Hypothalamus (tissue), 51 donors: ENCODE measurements at places on chromosomes 3 and 15.

- no peak for DNase-seq
Observed at GRCh38 chr3:52029535-52029934, 26.8 kb downstream of the DUSP7 start.

DNA sequence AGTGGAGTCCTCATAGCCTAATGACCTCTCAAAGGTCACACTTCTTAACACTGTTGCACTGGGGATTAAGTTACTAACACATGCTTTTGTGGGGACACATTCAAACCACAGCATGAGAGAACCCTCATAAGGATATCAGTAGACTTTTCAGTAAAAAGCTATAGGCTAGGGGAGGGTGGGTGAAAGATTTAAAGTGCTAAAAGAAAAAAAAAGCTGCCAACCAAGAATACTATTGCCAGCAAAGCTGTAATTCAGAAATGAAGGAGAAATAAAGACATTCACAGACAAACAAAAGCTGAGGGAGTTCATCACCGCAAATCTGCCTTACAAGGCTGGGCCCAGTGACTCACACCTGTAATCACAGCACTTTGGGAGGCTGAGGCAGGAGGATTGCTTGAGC is 50.4 kb upstream of the PRSS50 start:
- DNase-seq, result no peak

GRCh38 chr3:147680837-147681483 is 271.8 kb downstream of the ZIC1 start:
- DNase-seq, result no peak

- DNase-seq, result no peak
Observed at GRCh38 chr15:64044300-64045100, 1.8 kb downstream of the DAPK2 start.

GRCh38 chr3:106485217-106485616 is 616.4 kb upstream of the CBLB start:
- no peak for DNase-seq

DNA sequence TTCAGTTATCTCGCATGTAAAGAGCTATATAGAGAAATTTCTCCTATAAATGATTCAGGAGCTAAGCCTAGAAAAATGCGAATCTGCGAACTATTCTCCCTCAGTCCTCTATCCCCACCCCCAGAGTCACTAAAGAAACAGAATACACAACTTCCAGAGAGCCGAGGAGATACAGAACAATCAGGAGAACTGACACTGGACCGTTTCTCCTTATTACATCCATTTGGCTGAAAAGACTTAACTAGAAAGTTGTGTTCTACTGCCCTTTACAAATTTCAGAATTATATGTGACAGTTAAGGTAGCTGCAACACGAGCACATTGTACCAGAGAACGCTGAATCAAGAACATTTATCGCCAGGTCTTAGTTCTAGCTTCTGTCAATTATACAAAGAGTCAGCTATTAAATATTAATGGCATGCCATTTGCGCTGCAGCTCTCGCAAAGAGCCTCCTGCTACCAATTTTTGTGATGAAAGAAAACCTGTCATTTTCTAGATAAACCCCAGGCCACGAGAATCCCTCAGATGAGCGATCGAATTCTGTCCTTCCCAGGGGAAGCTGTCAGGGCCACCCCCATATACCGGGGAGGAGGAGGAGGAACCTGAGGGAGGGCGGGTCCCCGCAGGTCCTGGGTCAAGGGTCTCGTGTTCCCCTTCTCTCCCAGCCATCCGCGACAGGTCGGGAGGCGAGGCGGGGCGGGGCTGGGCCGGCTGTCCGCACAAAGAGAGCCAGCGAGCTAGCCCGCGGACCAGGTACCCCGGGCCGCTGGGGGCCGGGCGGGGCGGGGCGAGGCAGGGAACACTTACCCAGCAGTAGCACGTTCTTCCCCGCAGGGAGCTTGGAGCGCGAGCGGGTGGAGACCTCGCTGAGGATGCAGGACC is 878 bp downstream of the DYNC1LI1 start:
- DNase-seq, result peak; percentile 40

DNA sequence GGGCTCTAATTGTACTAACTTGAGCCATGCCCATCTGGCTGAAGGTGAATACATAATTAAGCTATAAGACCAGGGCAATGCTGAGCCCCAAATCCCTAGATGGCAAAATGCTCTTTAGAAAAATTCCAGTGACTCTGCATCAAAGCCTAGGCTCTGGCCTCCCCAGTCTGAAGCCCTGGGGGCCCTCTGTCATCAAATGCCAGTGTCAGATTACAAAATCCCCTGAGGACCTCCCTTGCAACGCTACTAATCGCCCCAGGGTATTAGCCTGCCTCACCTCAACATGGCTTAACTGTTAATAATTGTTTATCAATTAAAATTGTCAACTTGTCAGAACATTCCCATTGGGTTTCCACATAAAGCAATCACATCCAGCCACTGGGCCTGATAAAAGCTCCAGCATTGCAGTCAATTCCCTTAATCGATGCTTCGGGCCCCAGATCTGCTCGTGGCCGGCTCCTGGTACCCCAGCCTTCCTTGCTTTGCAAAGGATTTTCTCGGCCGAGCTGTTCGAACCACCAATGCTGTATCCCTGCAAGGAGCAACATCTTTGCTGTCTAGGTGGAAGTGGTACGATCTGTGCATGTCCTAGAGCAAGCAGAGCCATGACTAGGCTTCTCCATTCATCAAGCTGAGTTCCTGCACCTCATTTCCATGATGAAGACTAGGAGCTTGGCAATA is 151.7 kb downstream of the MEGF11 start:
- DNase-seq, result no peak

DNA sequence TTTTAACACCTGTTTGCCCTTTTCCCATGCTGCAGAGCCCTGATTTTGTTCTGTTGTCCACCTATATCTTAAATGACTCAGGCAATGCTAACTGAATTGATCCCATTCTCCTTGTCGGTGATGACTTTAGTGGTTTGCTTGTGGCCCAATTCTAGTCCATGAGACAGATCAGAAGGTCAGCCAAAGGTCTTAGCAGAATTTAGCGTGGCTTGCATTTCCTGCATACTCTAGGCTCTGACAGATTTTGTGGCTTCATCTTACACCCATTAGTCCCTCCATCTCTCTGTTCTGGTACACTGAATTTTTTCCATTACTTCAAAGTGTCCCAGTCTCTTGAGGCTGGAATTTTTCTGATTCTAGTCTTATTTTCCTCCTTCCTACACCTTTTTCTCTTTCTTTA is 161.9 kb downstream of the STAC start:
- DNase-seq, result no peak

DNA sequence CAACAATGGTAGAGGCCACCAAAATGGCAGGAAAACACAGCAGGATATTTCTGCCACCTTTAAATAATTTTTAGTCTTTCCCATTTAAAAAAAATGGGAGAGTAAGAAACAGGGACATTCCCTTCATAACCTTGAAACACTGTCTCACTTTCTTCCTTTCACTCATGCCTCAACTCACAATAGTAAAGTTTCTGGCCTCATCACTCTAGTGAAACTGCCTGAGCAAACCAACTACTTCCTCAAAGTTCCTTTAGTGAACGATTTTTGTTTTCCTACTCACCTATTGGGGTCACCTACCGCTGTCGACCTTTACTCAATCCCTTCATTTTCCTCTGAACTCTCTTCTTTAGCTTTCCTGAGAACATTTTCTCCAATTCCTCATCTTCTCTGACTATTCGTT is 33.0 kb downstream of the SHC4 start:
- no peak for DNase-seq

GRCh38 chr3:11136830-11137626 is 17.3 kb upstream of the HRH1 start:
- DNase-seq, result peak; percentile 69

- DNase-seq, result no peak
Observed at GRCh38 chr3:2423143-2423542, 324.5 kb downstream of the CNTN4 start.

DNA sequence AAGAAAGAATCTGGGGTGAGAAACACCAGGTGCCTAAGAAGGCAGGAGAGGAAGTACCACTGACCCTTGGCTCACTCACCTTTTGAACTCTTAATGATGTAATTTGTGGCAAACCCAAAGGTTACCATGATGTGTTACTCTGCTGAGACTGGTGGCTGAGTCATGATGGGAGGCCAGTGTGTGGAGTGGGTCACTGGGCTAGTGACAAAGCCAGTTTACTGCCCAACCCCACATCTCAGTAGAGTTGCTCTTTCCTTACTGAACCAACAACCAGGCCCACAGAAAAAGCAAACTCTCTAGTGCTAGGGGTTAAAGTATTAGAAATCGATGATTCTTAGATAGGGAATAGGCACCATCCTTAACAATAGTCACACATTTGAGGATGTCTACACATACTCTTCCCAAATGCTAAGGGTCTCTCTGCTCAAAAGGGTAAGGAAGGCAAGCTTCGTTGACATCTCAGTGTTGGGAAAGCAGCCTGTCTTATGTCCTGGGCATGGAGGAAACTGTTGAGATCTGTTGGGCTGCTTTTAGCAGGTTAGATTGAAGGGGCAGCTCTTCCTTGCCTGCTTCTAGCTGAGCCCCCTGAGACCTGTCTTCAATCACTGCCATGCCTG is 3.1 kb downstream of the RBP2 start:
- DNase-seq, result no peak

DNA sequence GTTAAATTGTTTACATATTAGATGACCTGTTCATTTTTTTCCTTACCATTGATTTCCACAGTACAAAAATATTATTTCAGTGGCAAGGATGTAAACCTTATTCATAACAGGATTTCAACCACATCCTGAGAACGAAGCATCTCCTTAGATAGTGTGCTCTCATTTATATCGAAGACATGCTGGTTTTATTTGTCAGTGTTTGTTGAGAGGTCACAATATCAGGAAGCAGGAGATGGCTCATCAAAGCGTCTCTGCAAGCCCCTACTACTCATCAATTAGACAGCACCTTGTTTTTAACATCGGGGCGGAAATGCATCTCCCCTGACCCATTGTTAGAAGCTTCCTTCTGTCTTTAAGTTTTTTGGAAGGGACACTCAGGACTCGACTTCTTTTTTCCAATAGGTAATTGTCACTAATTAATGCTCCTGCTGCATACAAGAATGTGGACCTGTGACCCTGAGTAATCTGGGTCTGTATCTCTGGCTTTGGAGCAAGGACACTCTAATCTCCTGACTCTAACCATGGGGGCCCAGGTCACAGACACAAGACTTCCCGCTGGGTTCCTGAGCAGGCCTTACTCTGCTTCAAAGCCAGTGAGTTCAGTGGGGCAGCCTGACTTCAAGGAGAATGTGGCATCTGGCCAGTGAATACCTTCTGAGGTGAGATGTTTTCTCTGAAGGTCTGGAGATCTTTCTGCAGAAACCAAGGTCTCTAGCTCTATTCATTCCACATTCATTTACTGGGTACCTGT is 50.3 kb downstream of the MECOM start:
- DNase-seq, result no peak

DNA sequence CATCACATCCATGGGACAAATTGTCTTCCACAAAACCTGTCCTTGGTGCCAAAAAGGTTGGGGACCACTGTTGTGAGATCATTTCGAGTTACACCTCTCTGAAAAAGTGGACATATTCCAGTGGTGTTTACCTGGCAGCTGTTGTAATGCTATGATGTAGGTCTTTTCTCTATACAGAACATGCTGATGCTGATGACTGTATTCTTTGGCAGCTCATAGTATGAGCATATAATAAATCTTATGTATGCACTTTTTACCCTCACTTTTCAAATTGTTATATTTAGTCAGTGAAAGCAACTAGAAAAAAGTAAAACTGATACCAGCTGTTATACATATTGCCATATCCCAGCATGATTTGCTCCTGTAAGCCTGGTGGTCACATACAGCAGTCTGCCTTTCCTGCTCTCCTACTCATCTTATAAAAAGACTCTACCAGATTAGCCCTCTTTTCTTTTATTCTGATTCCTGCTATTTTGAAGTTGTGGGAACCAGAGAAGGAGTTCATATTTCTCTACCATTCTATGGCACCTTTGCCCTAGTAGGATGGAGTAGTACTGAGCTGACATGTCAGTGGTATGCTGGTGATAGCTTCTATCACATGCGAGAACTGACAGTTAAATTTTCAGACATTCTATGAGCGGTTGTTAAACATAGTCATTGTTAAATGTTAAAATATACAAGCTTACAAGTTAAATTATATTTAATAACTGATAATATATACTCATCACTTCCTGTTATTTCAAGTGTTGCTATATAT is 128.7 kb downstream of the FNDC3B start:
- no peak for DNase-seq

- DNase-seq, result no peak
Observed at GRCh38 chr3:143326983-143327778, 207.6 kb downstream of the CHST2 start.

GRCh38 chr3:144018776-144019175 is 47.2 kb downstream of the DIPK2A start:
- DNase-seq, result no peak

DNA sequence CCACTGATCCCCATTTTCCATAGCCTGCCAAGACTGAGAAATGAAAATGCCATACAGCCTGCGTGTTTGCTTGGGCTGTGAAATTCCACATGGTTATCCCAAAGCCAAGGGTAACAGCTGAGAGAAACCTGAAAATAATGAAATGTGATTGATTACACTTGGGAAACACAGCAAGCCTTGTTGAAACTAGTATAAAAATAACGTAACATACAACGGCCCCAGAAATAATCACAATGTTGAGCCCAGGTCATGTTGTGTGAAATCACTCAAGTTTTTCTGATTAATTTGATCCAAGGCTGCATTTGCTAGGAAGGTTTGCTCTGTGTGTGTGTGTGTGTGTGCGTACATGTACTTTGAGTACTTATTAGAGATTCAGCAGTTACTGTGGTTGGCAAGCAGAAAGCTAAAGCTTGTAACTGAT is 269.0 kb downstream of the OXSM start:
- no peak for DNase-seq

DNA sequence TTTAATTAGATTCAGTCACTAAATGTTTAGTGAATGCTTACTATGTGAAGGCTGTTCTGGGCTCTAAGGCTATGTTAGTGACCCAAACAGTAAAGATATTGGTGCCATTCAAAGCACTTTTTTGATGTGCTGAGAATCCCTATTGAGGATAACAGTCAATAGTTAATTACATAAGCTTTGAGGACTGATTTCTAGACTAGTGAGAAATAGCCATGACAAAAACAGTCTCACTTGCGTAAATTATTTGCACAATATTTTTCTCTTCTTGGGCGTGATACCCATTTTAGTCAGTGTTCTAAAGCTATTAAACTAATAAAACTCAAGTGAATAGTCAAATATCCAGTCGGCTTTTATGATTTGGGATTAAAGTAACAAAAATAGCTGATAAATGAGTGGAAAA is 74.6 kb downstream of the UBE2E2 start:
- no peak for DNase-seq
